ENCODE measurements at places on chromosomes 1 and 21.
A peak's percentile ranks its signal among the peaks of the same experiment; 100 is the strongest.

DNA sequence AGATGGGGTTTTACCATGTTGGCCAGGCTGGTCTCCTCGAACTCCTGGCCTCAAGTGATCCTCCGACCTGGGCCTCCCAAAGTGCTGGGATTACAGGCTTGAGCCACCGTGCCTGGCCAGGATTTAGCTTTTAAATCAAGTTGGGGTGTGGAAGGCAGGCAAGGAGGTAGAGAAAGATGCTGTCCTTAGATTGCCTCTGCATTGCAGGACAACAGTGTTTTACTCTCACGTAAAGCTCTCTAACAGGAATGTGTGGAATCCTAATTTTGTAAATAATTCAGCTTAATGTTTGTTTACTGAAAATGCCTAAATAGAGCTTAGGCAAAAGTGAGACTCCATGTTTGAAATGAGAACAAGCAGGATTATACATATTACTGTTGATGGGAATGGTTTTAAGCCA lies 29.5 kb upstream of the TGFB2 start:
- DNase-seq = no peak

- DNase-seq = no peak
Observed at GRCh38 chr1:10901091-10901890, 104.8 kb upstream of the CASZ1 start.

GRCh38 chr1:11525151-11525505 lies 46.2 kb downstream of the DISP3 start:
- DNase-seq = peak; percentile 12

DNA sequence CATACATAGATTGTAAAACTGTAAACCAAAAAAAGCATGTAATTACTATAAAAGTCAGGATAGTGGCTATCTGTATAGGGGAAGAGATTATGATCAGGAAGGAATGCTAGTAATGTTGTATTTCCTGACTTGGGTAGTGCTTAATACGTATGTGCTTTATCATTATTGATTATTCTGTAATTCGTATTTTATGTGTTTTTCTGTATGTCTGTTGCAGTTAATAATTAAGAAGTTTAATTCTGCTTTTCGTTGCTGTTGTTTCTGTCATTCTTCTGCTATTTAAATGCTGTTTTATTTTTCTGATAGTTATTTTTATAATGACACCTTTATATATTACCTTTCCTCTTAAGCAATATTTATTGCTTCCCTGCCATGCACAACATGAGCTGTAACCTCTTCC lies 29.3 kb upstream of the TRIM33 start:
- no peak for DNase-seq

DNA sequence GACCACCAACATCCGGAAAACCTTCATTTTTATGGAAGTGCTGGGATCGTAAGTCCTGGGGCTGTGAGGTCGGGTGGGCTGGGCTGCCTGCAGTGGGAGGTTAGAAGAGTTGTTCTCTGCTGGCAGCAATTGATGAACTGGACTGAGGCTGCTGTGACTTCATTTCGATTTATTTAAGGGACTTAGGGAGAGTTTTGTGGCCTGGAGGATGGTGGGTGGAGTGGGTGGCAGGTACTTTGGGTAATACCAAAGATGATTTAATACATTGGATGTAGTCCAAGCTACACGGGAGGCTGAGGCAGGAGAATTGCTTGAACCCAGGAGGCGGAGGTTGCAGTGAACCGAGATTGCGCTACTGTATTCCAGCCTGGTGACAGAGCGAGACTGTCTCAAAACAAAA lies 11.5 kb downstream of the CAMK1G start:
- no peak for DNase-seq

DNA sequence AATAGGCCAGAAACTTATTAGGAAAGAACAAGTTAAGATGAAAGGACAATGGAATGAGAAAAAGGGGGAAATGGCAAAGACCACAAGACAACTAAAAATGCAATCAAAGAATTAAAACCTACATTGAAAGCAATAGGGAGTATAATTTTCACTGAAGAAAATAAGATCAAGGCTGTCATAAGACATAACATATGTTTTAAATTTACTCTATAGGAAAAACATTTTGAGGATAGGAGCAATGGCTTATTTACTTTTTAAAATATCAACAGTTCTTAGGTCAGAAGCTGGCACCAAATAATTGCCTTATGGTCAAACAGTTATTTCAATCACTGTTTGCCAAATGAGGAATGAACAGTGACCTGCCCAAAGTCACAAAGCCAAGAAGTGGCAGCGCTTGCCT lies 171.2 kb upstream of the HOOK1 start:
- no peak for DNase-seq

DNA sequence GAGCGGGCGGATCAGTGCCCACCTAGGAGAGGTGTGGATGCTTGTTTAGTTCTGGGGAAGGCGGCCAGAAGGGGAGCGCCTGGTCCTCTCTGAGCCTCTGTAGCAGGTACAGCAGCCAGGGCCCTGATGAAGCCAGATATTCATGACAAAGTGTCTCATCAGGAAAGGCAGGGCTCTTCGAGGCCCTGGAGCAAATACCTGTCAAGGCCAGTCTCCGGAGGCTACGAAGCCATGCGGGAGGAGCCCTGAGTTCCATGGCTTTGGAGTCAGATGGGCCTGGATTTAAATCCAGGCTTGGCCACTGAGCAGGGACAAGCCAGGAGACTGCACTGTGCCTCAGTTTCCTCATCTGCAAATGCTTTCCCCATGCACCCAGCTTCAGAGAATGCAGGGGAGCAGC lies 25.4 kb upstream of the GPR153 start:
- no peak for DNase-seq

GRCh38 chr21:43321111-43321510 lies 105.8 kb downstream of the SIK1 start:
- DNase-seq = no peak

DNA sequence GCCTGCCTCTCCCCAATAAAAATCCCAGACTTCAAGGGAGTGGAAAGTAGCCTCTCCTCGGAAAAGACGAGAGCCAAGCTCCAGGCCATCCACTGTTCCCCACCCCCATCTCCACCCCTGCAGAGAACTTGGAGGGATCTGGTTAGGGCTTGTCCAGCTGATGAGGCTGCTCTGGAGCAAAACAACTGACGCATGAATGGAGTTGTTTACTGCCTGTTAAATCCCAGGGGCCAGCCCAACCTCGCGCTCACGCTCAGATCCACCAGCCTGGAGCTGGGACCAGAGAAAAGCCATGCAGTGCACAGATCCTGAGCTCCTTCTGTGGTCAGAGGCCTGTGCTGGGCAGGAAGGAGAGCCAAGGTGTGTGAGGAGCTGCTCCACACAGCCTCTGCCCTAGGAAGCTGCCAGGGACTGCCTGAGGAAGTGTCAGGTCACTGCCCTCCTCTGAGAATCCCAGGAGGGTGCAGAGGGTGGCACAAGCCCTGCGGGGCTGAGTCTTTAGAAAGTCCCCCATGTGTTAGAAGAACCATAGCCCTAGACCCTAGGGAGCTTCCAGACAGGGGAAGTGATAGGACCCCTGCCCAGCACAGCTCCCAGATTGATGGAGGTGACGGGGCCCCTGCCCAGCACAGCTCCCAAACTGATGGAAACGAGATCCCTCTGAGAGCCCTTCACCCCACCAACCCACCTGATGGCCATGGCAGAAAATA lies 109.0 kb upstream of the IPO9 start:
- no peak for DNase-seq

DNA sequence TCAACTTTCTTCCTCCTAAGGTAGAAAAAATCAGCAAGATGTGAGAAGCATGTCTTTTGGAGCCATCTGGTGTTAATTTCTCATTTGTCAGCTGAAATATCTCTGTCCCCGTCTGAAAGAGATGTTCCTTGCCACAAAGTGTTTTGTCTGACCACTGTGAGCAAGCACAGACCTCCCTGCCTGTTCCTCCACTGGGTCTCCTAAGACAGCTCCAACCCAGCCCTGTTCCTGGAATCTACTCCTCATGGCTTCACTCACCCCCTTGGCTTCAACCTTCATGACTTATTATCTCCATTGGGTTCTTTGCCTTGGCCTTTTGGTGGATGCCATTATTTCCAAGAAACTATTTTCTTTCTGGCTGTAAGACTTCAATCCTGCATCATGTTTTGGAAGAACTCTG lies 65.7 kb upstream of the CACHD1 start:
- no peak for DNase-seq

DNA sequence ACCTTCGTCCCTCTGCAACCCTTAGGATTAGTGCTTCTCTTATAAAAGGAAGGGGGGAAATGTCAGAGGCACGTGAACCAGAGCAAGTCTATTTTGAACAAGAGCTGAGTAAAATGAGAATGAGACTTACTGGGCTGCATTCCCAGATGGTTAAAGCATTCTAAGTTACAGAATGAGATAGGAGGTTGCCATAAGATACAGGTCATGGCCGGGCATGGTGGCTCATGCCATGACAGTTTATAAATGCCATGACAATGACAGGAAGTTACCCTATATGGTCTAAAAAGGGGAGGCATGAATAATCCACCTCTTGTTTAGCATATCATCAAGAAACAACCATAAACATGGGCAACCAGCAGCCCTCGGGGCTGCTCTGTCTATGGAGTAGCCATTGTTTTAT lies 2.5 kb upstream of the AQP10 start:
- no peak for DNase-seq

DNA sequence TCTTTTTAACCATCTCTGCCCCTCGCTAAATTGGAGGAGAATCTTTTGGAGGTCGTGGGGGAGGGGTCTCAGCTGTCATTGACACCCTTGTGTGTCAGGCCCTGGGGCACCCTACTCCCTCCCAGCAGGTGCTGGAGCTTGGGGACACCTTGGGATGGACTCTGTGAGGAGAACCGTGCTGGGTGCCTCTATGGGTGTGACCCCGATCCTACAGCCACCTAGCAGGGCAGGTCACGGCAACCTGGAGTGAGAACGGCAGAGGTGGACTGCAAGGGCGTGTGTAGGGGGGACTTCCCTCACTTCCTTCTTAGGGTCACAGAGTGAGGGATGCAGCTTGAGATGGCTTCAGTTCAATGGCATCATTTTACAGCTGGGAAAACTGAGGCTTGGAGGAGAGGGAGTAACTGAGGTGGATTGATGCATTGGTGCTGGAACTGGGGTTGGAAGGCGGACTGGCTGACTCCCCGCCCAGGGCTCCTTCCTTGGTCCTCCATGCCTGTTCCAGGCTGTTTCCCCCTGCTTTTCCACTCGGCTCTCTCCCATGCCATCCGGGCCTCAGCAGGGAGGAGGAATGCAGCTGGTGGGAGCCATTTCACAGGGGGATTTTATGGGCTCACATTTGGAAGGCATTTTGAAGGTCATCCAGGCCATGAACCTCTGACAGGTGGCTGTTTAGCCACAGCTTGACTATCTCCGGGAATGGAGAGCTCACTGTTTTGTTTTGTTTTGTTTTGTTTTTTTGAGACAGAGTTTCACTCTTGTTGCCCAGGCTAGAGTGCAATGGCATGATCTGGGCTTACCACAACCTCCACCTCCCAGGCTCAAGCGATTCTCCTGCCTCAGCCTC lies 18.8 kb upstream of the ARHGEF10L start:
- DNase-seq = no peak

GRCh38 chr21:44599264-44600029 lies 950 bp upstream of the KRTAP10-7 start:
- no peak for DNase-seq

DNA sequence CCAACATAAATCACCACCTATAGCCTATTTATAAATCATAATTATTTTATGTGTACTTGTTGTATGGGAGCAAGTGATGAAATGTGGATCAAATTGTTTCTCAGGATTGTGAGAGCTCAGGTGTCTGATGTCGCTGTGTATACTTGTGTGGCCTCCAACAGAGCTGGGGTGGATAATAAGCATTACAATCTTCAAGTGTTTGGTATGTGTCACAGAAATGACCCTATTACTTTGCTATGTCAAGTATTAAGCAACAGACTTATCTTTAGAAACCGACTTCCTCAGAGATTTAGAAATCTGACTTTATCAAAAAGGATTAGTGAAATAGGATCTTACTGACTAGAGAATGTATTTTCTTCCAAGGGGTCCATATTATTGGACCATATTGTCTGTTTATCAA lies 280.9 kb downstream of the TPR start:
- no peak for DNase-seq

DNA sequence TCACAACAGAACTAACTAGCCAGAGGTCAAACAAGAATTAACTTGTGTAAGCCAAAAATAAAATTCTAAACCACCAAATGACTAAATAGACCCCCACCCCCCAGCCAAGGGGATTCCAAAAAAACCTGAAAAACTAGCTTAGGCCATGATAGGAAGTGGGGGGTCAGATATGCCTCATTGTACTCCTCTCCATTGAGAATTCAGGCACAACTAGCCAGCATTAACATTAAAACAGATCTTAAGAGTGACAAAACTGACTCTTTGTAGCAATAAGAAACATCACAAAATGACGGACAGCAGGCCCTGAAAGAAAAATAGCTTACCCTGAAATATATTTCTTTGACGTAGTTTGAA lies 103.0 kb upstream of the ETV3 start:
- DNase-seq = no peak

GRCh38 chr1:225410036-225410435 lies 17.8 kb downstream of the LBR start:
- DNase-seq = no peak

GRCh38 chr1:22048351-22049192 lies 3.9 kb upstream of the CDC42 start:
- no peak for DNase-seq

GRCh38 chr1:48030696-48031365 lies 33.6 kb upstream of the TRABD2B start:
- DNase-seq = no peak

- no peak for DNase-seq
Observed at GRCh38 chr1:4109628-4109940, 209.5 kb upstream of the C1orf174 start.

DNA sequence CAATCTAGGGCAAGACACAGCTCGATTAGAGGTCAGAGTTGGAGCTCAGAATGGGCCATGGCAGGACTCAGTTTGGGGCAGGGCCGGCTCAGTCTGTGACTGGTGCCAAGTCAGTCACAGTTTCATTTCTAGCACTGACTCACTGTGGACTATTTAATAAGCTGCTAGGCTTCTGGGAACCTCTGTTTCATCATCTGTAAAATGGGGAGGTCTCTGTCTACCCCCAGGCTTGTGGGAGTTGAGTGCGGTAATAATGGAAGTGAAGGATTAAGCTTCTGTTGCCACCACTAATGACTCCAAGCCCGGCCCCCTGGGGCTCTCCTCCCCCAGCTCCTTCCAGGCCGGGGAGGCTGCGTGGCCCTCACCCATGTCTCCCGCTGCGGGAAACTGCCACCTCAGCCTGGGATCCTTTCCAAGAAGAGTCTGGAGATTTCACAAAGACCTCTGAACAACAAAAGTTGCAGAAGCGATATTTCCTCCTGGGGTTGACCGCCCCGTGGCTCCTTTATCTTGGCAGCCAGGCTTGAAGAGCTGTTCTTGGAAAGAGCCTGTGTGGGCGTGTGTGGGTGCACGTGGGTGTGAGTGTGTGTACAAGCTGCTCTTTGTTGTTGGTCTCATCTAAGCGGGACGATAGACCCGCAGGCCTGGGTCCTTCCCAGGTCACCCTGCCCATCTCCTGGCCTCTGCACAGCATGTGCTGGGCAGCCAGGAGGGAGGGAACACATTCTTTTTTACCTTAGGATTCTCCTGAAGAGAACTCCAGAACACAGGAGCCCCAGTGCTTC lies 29.1 kb downstream of the KNCN start:
- no peak for DNase-seq

DNA sequence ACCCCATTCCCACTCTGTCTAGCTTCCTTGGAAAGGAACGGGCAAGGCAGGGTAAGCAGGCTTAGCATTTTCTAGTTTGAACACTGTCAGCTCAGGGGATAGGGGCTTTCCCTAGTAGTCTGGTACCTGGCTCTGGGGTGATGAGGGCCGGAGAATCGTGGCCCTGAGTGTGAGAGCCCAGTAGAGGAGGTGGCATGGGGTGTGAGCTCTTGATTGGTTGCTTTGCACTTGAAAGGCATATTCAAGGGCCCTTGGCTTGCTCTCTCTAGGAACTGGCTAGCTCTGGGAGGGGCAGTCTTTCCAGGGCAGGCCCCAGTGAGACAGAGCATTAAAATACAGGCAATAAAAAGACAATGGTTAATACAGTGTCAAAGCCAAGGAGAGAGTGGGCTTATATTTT lies 10.8 kb upstream of the EXTL1 start:
- no peak for DNase-seq

Data from right forelimb (tissue), 1 donor.